Globus pallidus (tissue), 1 donor: ENCODE measurements at places on chromosomes 4 and X.
A peak's percentile ranks its signal among the peaks of the same experiment; 100 is the strongest.

GRCh38 chr4:101145021-101145420 is 202.3 kb downstream of the PPP3CA start:
- DNase-seq: no peak

- no peak for DNase-seq
Measured at GRCh38 chr4:52111995-52112394, 60.9 kb downstream of the SPATA18 start.

DNA sequence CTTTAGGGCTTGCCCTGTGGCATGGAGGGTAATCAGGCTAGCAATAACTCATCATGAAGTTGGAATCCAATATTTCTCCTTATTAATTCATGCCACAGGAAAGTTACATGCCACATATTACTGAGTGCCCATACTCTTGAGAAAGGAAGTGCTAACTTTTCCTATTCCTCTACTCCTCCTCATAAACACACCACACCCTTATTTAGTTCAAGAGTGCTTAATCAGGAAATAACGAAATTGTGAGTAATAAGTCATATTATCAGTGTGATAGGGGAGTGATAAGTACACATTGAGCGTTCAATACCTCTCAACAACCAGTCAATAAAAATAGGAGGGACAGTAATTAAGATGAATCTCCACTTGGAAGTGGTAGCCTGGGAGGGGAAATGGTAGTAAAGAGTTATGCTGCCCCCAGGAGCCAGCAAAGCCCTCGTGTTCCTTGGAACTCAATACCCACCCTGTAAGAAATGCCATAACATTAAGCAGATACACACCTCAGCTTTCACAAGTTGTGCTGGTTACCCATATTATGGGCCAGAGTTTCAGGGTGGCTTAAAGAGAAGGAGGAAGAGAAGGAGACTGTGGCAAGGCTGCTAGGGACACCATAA is 410.0 kb upstream of the NR3C2 start:
- no peak for DNase-seq

DNA sequence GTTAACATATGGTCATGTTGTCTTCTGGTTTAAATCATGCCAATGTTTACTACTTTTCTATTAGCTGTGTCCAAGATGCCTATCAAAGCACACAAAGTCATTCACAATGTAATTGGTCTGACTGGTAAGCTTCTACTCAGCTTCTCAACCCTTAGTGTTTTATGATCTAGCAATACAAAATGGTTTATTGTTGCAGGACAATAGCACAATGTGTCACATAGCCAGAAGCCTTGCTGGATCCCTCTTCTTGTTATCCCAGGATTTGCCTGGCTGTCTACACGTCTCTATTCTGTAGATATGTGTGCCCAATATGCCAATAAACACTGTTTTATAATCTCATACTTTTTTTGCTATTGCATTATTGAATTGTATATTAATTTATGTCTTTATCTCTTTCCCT is 1111.0 kb upstream of the AGA start:
- peak; percentile 69 for DNase-seq

DNA sequence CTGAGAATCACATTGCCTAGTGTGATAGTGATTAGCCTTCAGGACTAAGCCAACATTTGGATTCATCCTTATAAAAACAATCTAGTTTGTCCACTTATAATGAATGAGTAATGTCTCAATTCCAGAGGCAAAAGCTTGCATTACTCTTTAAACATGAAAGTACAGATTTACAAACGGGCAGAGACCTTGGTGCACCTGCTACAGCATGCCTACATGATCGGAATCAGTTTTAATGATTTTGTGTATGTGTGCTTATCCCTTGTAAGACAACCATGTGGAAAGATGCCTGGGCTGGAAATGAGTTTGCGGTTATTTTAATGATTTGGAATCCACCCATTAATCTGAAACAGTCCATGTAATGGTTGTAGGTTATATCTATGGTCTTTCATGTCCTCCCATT is 572.7 kb downstream of the KLHL13 start:
- DNase-seq: no peak

DNA sequence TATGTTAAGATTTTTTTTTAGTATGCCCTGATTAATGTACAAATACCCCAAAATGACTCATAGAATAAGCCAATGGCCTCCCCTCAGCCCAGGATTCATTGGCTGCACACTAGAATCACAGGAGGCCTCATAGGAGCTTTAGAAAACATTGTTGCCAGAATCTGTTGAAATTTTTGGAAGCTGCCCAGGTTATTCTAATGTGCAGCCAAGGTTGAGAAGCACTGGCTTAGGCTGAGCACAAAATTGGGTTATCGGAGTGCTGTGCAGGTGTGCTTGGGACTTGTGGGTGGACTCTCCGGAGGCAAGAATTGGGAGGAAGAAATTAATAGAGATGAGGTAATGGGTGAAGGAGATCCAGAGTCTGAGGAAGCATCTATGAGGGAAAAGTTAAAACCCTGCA is 41.3 kb upstream of the VCX start:
- DNase-seq: no peak

- DNase-seq: no peak
Measured at GRCh38 chr4:7857238-7857701, 82.4 kb downstream of the AFAP1 start.

- no peak for DNase-seq
Measured at GRCh38 chr4:6402566-6403399, 69.6 kb downstream of the PPP2R2C start.

DNA sequence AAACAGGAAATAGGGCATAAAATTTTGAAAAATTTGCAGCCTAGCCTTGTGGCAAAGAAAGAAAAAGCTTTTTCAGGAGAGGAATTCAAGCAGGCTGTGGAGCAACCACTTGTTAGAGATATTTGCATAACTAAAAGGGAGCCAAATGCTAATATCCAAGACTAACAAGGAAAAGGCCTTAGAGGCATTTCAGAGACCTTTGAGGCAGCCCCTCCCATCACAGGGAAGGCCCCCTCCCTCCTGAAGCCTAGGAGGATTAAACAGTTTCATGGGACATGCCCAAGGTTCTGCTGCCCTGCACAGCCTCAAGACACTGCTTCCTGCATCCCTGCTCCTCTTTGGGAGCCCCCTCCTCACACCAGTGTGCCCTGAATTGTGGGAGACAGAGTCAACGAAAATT is 275.4 kb upstream of the SFRP2 start:
- no peak for DNase-seq

- DNase-seq: no peak
Measured at GRCh38 chr4:10866666-10867065, 182.1 kb upstream of the CLNK start.
